Neural crest cell (in vitro differentiated cells): ENCODE measurements at places on chromosomes 11 and 22.
A peak's percentile ranks its signal among the peaks of the same experiment; 100 is the strongest.

GRCh38 chr11:96036863-96037262 lies 113.0 kb upstream of the MTMR2 start:
- no peak for DNase-seq

GRCh38 chr11:111982019-111982464 lies 43.2 kb upstream of the DLAT start:
- DNase-seq, result no peak

- no peak for DNase-seq
These were observed 9.2 kb upstream of the CHST1 start for GRCh38 chr11:45674481-45675190.

- DNase-seq, result no peak
These were observed 19.6 kb downstream of the ELP4 start for GRCh38 chr11:31529189-31529588.

- DNase-seq, result no peak
These were observed 77.4 kb downstream of the GGTLC2 start for GRCh38 chr22:22721681-22722354.

DNA sequence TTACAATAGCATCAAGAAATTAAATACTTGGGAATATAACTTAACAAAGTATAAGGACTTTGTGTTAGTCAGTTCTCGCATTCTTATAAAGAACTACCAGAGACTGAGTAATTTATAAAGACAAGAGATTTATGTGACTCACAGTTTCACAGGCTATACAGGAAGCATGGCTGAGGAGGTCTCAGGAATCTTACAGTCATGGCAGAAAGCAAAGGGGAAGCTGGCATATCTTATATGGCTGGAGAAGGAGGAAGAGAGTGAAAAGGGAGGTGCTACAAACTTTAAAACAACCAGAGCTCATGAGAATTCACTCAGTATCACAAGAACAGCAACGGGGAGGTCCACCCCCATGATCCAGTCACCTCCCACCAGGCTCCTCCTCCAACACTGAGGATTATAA lies 32.0 kb upstream of the CCDC134 start:
- no peak for DNase-seq

- no peak for DNase-seq
These were observed 26.5 kb downstream of the SGSM3 start for GRCh38 chr22:40396882-40397281.

GRCh38 chr22:45238076-45238956 lies 2.4 kb downstream of the KIAA0930 start:
- DNase-seq, result no peak

DNA sequence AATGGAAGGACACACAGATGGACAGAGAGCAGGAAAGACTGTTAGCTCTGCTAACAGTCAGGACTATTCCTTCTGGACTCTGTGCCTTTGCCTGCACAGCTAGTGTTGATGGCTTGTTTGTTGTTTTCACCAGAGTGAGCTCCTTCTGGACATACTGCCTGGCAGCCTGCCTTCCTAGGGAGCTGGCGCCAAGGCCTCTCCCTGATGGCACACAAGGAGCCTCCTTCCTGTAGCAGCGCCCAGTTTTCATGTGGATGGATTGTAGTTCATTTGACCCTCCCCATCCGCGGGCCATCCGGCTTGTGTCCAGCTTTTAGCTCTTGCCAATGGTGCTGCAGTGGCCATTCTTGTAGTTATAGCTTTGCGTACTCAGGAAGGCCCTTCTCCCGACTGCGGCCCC lies 16.6 kb upstream of the BCR start:
- no peak for DNase-seq

DNA sequence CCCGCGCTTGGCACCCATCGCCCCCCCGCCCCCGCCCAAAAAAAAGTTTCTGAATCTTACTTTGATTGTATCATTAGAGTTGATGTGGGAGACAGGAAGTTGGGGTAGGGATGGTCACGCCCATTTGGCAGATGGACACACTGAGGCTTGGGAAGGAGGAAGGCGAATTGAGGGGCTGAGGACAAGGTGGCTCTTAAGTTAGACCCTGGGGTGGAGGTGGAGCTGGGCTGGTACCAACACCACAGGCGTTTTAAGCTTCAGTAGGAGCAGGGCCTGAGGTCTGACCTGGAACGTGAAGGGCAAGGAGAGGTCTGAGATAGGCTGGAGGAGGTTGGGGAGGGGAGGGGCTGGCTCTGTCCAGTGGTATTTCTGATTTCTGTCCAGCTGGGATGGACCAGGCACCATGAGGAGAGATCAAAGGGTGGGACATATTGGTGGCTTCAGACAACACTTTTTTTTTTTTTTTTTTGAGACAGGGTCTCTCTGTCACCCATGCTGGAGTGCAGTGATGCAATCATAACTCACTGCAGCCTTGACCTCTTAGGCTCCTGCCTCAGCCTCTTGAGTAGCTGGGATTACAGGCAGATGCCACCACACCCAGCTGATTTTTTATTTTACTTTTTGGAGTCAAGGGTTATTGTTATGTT lies 799 bp upstream of the CDC42BPG start:
- no peak for DNase-seq

- DNase-seq, result peak; percentile 41
These were observed 718 bp downstream of the CHKA start for GRCh38 chr11:68120273-68121066.

GRCh38 chr11:78111298-78111697 lies 28.1 kb downstream of the ALG8 start:
- no peak for DNase-seq

DNA sequence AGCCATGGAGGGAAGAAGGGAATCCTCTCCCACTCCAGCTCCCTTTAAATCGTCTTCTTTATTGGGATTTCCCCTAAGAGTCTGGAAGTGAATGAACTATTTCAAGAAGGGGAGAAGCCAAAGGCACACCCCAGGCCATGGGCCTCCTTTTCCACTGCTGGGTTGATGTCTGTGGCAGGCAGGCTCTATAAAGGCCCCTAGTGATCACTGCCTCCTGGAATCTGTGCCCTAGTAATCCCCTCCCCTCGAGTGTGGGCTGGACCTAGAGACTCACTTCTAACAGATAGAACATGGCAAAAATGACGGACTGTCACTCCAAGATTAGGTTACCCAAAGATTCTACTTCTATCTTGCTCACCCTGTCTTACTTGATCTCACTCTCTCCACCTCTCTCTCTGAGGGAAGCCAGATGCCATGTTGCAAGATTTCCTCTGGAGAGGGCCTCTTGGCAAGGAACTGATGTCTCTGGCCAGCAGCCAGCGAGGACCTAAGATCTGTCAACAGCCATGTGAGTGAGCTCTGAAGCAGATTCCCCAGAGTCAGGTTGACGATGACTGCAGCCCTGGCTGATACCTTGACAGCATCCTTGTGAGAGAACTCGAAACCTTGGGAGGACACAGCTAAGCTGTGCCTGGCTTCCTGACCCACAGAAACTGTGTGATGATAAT lies 444.8 kb downstream of the SOX6 start:
- no peak for DNase-seq

DNA sequence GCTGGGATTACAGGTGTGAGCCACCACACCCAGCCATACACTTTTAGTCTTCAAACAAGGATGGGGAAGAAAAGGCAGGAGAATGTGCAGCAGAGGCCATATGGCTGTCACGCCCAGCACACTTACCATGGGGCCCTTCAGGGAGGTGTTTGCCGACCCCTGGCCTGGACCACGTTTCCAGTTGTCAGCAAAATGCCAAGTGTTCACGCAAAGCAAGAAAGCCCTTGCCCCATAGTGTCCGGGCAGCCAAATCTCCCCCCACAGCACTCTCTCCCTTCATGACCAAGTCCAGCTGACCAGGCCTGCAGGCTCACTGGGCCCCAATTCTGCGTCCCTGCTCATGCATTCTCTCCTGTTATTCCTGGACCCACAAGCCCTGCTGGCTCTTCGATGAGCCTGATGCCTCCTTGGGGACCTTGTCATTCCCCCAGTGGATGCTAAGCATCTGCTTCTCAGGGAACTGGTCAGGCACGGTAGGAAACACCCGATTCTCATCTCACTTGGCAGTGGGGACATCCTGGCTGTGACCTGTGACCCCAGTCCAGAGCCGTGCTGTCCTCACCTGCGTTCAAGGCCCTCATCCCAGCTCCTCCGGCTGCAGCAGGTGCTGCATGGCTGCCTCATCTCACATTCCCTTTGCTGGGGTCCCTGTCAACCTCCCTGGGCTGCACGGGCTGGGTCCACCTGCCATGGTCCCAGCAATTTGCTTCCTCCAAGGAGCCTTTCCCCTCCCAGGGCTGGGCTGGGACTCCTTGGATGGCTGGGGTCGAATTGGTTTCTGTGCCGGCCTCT lies 96.4 kb downstream of the CTTN start:
- no peak for DNase-seq

GRCh38 chr11:62001450-62002191 lies 34.2 kb upstream of the FTH1 start:
- no peak for DNase-seq

GRCh38 chr11:75351541-75351790 lies at the start of gene ARRB1:
TSS of gene ARRB1 (minus strand) at chr11:75351661. CDS start at chr11:75351607, 54 bp downstream.
- DNase-seq, result peak; percentile 51

GRCh38 chr11:123536690-123537437 lies 106.8 kb downstream of the GRAMD1B start:
- DNase-seq, result no peak

DNA sequence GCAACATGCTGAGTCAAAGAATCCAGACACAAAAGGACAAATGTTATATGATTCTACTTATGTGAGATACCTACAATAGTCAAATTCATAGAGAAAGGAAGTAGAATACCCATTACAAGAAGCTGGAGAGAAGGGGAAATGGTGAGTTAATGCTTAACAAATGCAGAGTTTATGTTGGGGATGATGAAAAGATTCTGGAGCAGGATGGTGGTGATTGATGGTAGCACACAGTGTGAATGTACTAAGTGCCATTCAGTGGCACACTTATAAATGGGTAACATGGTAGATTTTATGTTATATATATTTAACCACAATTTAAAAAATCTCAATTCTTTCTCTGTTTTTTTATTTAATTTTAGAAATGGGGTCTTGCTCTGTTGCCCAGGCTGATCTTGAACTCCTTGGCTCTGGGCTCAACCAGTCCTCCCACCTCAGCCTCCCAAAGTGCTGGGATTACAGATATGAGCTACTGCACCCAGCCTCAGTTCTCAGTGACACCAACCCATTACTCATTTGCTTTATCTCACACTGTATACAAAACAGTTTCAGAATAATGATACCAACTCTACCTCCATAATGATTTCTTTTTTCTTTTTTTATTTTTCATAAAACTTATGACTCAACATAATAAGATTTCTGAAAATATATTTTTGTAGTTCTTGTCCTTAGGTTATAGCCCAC lies 9.6 kb upstream of the RELA start:
- no peak for DNase-seq

DNA sequence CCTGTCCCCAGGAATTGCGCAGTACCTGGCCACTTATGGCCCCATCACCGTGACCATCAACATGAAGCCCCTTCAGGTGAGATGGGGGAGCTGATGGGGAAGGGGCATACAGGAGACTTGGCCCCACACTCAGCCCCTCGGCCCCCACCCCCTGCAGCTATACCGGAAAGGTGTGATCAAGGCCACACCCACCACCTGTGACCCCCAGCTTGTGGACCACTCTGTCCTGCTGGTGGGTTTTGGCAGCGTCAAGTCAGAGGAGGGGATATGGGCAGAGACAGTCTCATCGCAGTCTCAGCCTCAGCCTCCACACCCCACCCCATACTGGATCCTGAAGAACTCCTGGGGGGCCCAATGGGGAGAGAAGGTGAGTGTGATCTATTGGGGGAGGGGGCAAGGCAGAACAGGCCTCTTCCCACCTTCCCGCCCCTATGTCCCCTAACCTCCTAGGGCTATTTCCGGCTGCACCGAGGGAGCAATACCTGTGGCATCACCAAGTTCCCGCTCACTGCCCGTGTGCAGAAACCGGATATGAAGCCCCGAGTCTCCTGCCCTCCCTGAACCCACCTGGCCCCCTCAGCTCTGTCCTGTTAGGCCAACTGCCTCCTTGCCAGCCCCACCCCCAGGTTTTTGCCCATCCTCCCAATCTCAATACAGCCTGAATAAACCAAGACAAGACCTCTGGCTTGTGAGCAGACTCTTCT lies 3.6 kb downstream of the CTSW start:
- DNase-seq, result no peak

GRCh38 chr11:117070016-117070415 lies 28.2 kb downstream of the SIK3 start:
- DNase-seq, result no peak

- no peak for DNase-seq
These were observed 15.9 kb upstream of the TPCN2 start for GRCh38 chr11:69032833-69033232.

- no peak for DNase-seq
These were observed 101.8 kb downstream of the BCR start for GRCh38 chr22:23282089-23282501.

DNA sequence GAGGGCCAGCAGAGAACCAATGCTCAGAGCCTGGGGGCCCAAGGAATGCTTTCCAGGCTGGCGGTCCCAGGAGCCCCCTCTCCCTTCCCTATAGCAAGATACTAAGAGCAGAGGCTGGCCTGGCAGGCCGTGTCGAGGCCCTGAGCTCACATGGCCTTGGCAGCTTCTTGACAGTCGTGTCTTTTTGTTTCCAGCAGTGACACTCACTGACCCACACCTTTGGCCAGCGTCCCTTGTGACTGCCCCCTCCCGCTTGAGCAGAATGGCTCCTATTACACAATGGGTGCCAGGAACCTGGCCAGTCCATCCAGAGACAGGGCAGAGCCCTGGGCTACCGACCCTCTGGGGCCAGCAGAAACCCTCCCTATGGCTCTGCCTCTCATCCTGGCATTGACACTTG lies 6.4 kb upstream of the CCND1 start:
- DNase-seq, result no peak

GRCh38 chr11:58075781-58076180 lies 45.0 kb downstream of the OR6Q1 start:
- DNase-seq, result no peak

DNA sequence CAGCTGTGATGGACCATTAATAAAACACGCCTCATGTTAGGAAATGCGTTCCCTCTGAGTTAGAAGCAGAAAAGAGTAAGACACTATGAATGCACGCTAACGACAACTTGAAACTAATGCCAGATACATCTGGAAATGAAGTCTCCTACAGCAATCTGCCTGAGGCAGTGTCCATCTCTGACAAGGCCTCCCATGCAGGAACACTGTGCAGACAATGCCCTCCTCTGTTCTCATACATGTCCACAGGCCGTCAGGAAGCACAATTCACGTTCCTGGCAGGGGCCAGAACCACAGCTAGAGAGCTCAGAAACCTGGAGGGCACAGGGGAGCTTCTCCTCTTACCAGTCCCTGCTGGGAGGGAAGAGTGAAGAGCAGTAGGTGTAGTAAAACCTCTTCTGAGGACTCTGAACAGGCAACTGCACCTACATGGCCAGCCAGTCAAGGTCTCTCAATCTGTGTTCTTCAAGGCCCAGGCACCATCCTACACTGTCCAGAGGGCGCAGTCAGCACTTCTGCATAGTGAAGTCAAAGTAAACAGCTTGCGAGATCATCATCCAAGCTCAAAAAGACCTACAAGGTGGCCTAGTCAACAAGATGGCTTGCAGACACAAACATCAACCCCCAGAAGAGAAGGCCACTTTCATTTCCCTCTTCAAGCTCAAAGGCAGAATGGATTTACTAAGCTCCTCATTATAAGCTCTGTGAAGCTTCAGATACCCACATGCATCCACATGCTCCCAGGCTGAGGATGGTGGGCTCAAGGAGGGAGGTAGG lies 41.5 kb upstream of the CYP2D6 start:
- peak; percentile 17 for DNase-seq

GRCh38 chr11:73034331-73034730 lies 107.8 kb downstream of the FCHSD2 start:
- DNase-seq, result no peak

- no peak for DNase-seq
These were observed 30.0 kb upstream of the TCF20 start for GRCh38 chr22:42300259-42301076.

- DNase-seq, result no peak
These were observed 41.0 kb downstream of the DBX1 start for GRCh38 chr11:20119315-20119714.
